Urinary bladder (tissue), 4 donors: ENCODE measurements at places on chromosomes 13 and 19. TPM values are rescaled to one million over a fixed set of nuclear protein-coding genes. Genes with fewer than 3 reads are reported as not detected.

Gene JAK3
- polyA plus RNA-seq = 2.7 TPM

Gene CNMD
- not detected for polyA plus RNA-seq

Gene RFPL4A
- polyA plus RNA-seq = not detected

Gene PLEKHF1
- 30.8 TPM for polyA plus RNA-seq

Gene GRK1
- polyA plus RNA-seq = 0.03 TPM

Gene ZNF570
- 3.9 TPM for polyA plus RNA-seq

Gene ZNF560
- polyA plus RNA-seq = 0.08 TPM

Gene NLRP5
- not detected for polyA plus RNA-seq

Gene COX6B2
- 0.39 TPM for polyA plus RNA-seq

Gene ASPDH
- not detected for polyA plus RNA-seq

Gene CGB3
- polyA plus RNA-seq = not detected

Gene EDNRB
- polyA plus RNA-seq = 28.2 TPM

Gene HNRNPL
- polyA plus RNA-seq = 184 TPM

Gene F7
- 0.30 TPM for polyA plus RNA-seq

Gene GPR32
- polyA plus RNA-seq = not detected

Gene ZNF850
- 1.0 TPM for polyA plus RNA-seq

Gene OLFM4
- 0.27 TPM for polyA plus RNA-seq

Gene HIPK4
- polyA plus RNA-seq = 0.20 TPM

Gene IZUMO2
- not detected for polyA plus RNA-seq

Gene GNA15
- polyA plus RNA-seq = 9.6 TPM

Gene CD177
- 0.22 TPM for polyA plus RNA-seq

Gene RUBCNL
- 0.63 TPM for polyA plus RNA-seq

Gene NFILZ
- polyA plus RNA-seq = not detected

Gene SERPINE3
- polyA plus RNA-seq = not detected

Gene FGF22
- polyA plus RNA-seq = 1.6 TPM

Gene HNRNPM
- polyA plus RNA-seq = 173 TPM

Gene CYP4F3
- polyA plus RNA-seq = 1.3 TPM

Gene GFY
- not detected for polyA plus RNA-seq

Gene CHAF1A
- 7.0 TPM for polyA plus RNA-seq

Gene MEDAG
- 12.7 TPM for polyA plus RNA-seq

Gene CEBPA
- polyA plus RNA-seq = 10.8 TPM

Gene MYO16
- 0.04 TPM for polyA plus RNA-seq

Gene DKKL1
- 0.46 TPM for polyA plus RNA-seq

Gene MPV17L2
- 22.8 TPM for polyA plus RNA-seq

Gene SLC7A1
- polyA plus RNA-seq = 11.7 TPM

Gene CADM4
- 13.3 TPM for polyA plus RNA-seq

Gene CDC42EP5
- polyA plus RNA-seq = 42.4 TPM

Gene SIGLEC8
- 0.61 TPM for polyA plus RNA-seq

Gene ZNF829
- polyA plus RNA-seq = 1.8 TPM

Gene KLF5
- polyA plus RNA-seq = 19.6 TPM

Gene CTU1
- 4.9 TPM for polyA plus RNA-seq

Gene ZIC5
- not detected for polyA plus RNA-seq

Gene ERF
- 50.9 TPM for polyA plus RNA-seq

Gene TUBB4A
- 2.6 TPM for polyA plus RNA-seq
